ENCODE measurements at places on chromosomes 12 and 14. TPM values are rescaled to one million over a fixed set of nuclear protein-coding genes. Genes with fewer than 3 reads are reported as not detected.

Gene EML1
- 7.0 TPM for total RNA-seq

Gene VRTN
- 0.34 TPM for total RNA-seq

Gene PLEKHG7
- 1.4 TPM for total RNA-seq

Gene RFLNA
- 5.4 TPM for total RNA-seq

Gene GARIN6
- total RNA-seq: 1.1 TPM

Gene WIF1
- 6.8 TPM for total RNA-seq

Gene DDN
- total RNA-seq: 1.0 TPM

Gene VWF
- total RNA-seq: 193 TPM

All from prostate gland (tissue), 2 donors.